ENCODE measurements at places on chromosomes 6 and 20. TPM values are rescaled to one million over a fixed set of nuclear protein-coding genes. Genes with fewer than 3 reads are reported as not detected.

GRCh38 chr6:75856902-75857301 is 107.9 kb downstream of the MYO6 start:
- DNase-seq, result no peak

- no peak for DNase-seq
Measured at GRCh38 chr6:2913621-2914317, 10.7 kb upstream of the SERPINB9 start.

- no peak for DNase-seq
Measured at GRCh38 chr6:22363714-22364239, 66.9 kb upstream of the PRL start.

The LPA gene
- total RNA-seq, result not detected

The NFKBIL1 gene
- 4.6 TPM for total RNA-seq

Data from CD4-positive, CD25-positive, alpha-beta regulatory T cell (primary cell).